ENCODE measurements at places on chromosomes 12 and 14. TPM values are rescaled to one million over a fixed set of nuclear protein-coding genes. Genes with fewer than 3 reads are reported as not detected.

TRIP11 gene
- 44.4 TPM for total RNA-seq

SPIC gene
- not detected for total RNA-seq

PIP4P1 gene
- 44.7 TPM for total RNA-seq

ANO2 gene
- total RNA-seq, result not detected

NCKAP5L gene
- total RNA-seq, result 9.5 TPM

ENDOU gene
- not detected for total RNA-seq

RBMS2 gene
- 1.1 TPM for total RNA-seq

ABCC9 gene
- not detected for total RNA-seq

PLD4 gene
- 3.7 TPM for total RNA-seq

P2RX7 gene
- 0.48 TPM for total RNA-seq

SLC17A8 gene
- not detected for total RNA-seq

PLEKHD1 gene
- total RNA-seq, result 0.19 TPM

SLC25A47 gene
- total RNA-seq, result not detected

GPR162 gene
- total RNA-seq, result not detected

RALGAPA1 gene
- total RNA-seq, result 39.0 TPM

HCAR1 gene
- total RNA-seq, result 0.07 TPM

RND1 gene
- 13.9 TPM for total RNA-seq

TAS2R7 gene
- not detected for total RNA-seq

C14orf39 gene
- not detected for total RNA-seq

OVCH1 gene
- not detected for total RNA-seq

MYH6 gene
- total RNA-seq, result not detected

All from OCI-LY7 (cell line).